ENCODE measurements at places on chromosomes 16 and 17. TPM values are rescaled to one million over a fixed set of nuclear protein-coding genes. Genes with fewer than 3 reads are reported as not detected.

DNA sequence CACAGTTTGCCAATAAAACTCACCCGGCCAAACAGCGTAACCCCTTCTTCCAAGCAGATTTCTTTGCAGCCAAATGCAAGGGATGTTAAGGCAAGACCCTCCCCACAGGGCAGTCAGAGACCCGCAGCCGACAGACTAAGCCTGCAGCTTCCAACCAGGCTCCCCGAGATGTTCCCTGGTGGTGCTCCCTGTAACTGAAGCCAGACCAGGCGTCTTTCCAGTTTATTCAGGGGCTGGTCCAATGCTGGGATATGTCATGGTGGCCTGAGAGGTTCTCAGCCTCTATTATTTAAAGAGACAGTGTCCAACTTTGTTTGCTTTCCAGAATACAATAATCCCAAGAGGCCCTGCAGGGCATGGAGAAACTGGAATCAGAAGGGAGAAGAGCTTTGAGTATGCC is at the start of gene PMP22:
Gene PMP22 (minus strand): TSS at position 196 of the 400 bp plus-strand sequence. CDS start 4,599 bp downstream, outside the sequence.
- no peak for DNase-seq

DNA sequence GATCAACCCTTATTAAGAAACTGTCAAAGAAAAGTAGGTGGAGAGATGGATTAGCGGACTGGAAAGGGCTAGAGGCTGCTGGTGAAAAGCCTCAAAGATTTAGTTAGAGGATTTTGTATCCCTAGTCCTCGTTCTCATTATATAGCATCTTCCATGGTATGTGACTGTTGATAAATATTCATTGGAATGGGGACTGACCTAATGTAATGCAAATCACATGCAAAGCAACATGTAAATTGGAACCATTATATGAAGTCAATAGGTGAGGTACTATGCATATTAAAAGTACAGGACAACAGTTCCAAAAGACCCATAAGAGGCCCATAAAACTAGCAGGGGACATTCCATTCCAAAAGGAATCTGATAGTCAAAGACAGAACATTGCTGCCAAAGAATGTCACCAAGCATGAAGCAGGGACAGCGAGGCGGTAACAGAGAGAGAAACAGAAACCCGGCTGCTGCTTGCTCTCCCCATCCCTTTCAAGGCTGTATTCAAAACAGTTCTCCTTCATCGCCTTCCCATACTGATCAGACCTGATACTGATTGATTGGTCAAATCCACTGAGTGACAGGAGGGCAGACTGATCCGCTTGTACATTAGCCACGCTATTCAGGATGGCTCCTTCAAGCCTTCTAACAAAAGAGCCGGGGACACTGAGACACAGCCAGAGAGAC is 44.5 kb downstream of the SOX9 start:
- DNase-seq = no peak

- DNase-seq = no peak
Measured at GRCh38 chr16:89290887-89291286, 73.4 kb downstream of the ZNF778 start.

The IRX6 gene
- total RNA-seq = not detected

The SHISA6 gene
- not detected for total RNA-seq

The NUPR1 gene
- total RNA-seq = not detected
